Effector memory CD8-positive, alpha-beta T cell (primary cell): ENCODE measurements at places on chromosomes 4 and X.

GRCh38 chrX:132965461-132965860, 7.0 kb upstream of the HS6ST2 start:
- DNase-seq = no peak

DNA sequence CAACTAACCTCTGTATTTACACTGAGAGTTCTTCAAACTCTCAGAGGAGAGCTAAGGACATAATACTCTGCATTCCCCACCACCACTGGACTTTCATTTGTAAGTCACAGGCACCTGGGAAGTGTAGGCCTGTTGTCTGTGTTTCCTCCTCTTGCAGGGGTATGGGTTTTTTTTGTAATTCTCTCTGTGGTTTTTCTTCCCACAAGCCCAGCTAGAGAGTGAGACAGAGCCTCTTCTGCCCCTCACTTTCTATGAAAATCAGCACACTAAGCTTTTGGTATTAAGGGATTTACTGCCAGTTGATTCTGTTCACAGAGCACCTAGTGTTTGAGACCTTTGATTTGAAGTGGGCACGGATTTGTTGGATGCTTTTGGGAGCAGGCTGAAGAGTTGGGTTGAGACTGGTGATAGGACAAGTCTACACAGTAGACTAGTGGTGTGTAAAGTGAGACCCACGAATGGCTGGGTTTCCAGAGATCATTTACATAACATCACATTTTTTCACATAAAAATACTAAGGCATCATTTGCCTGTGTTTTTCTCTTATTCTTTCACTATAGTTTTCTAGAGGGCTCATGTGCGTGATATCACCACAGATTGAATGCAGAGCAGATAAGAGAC, 28.9 kb upstream of the WDR17 start:
- DNase-seq = no peak

DNA sequence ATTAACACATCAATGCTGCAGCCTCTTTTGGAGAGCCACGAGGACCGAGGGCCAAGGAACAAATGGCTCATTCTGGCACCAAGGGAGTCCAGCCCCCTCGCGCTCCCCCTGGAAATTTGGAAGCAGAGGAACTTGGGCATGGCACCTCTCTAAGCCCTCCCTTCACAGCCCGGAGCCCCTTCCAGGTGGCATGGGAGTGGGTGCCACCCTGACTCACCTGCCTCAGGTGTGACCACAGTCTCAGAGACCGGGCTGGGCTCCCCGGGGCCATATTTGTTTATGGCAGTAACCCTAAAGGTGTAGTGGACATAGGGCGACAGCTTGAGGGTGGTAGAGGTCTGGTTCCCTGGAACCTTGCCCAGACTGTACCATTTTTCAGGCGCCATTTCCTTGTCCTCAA, 18.8 kb downstream of the L1CAM start:
- no peak for DNase-seq

DNA sequence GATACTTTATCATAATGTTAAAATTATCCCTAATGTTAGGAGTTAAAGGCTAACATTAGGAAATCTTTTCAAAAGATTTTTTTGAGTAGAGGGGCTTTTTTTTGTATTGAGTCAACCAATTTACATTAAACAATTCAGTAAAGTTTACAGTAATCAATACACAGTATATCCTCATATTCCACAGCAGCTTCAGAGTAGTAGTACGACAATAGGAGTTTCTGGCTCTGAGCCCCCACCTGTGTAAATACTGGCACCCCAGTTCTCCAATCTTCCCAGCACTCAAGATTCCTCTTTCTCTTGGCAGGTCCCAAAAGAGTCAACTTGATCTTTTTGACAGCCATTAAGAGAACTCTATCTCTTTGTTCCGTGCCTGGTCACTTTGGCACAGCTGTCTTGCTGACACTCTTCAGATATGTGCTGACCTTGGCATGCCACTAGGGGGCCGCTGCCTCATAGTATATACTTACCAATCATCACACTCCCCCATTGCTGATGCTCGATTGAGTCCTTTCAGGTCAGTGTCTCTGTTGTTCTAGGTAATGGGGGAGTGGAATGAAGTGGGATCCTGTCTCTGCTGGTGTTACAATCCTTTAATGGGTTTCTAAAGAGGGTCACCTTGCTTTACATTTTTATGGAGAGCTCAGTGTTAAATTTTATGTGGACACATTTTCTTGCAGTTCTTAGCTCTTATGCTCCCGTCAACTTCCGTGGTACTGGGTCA, 19.5 kb upstream of the CCNI start:
- peak; percentile 59 for DNase-seq

- no peak for DNase-seq
These were observed 5.7 kb downstream of the CBLL2 start for GRCh38 chrX:22278375-22278774.

DNA sequence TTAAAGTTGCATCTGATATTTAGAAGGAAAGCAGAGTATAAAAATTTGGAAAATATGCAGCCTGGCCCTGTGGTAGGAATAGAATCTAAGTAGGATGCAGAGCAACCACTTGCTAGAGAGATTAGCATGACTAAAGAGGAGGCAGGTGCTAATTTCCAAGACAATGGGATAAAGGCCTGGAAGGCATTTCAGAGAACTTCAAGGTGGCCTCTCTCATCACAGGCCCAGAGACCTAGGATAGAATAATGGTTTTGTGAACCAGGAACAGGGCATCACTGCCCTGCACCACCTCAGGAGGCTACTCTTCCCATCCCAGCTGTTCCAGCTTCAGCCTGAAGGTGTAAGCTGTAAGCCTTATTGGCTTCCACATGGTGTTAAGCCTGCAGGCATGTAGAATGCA, 621.7 kb upstream of the HS3ST1 start:
- DNase-seq = no peak

DNA sequence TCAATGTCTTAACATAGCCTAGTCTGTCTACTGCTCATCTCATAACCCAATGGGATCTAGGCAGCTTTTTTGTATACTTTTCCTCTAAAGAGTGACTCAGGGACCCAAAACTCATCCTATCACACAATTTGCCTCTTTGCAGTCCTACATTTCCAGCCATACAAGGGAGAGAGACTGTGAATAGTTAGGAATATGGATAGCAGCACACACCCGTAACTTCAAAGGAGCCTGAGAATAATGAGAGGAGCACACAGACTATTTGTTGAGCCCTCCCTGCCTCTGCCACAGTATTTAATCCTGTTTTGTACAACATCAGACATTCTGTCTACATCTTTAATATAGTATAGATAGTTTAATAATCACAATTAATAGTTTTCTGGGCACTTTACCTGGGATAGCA, 83.2 kb downstream of the AREG start:
- DNase-seq = no peak

- no peak for DNase-seq
These were observed 261.0 kb downstream of the PDGFC start for GRCh38 chr4:156710365-156711192.

GRCh38 chr4:59412739-59413138, 1787.4 kb upstream of the ADGRL3 start:
- DNase-seq = no peak

DNA sequence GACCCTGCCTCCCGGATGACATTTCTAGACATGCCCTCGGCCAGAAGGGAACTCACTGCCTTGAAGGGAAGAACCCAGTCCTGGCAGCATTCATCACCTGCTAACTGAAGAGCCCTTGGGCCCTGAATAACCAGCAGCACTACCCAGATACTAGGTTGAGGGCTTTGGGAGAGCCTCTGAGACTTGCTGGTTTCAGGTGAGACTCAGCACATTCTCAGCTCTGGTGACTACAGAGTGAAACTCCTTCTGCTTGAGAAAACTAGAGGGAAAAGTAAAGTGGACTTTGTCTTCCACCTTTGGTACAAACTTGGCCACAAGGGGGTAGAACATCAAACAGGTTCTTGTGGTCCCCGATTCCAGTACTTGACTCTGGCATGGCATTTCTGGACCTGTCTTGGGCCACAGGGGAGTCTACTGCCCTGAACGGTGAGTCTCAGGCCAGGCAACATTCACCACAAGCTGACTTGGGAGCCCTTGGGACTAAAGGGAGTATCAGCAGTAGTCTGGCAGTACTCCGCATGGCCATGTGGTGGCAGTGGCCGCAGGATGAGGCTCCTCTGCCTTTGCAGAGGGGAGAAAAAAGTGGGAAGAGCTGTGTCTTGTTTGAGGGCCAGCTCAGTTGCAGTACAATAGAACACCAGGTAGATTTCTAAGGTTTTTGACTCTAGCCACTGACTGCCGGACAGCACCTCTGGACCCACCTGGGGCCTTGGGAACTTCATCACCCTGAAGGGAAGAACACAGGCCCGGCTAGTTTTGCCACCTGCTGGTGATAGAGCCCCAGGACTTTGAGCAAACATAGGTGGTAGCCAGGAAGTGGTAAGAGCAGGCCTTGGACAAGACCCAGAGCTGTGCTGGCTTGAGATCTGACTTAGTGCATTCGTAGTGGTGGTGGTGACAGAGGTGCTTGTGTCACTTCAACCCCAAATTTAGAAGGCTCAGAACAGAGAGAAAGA, 414.8 kb downstream of the OPHN1 start:
- DNase-seq = no peak

DNA sequence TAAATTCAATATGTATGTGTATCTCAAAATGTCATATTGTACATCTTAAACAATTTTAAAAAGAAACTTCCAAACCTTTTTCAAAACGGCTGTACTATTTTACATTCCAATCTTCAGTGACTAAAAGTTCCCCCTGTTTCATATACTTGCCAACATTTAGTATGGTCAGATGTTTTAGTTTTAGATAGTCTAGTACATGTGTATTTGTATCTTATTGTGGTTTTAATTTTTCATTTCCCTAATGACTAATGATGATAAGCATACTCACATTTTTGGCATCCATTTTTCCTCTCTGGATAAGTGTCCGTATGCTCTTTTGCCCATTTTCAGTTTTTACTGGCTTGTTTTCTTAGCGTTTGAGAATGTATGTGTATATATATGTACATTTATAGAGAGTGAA, 212.2 kb upstream of the MAGEB18 start:
- no peak for DNase-seq

DNA sequence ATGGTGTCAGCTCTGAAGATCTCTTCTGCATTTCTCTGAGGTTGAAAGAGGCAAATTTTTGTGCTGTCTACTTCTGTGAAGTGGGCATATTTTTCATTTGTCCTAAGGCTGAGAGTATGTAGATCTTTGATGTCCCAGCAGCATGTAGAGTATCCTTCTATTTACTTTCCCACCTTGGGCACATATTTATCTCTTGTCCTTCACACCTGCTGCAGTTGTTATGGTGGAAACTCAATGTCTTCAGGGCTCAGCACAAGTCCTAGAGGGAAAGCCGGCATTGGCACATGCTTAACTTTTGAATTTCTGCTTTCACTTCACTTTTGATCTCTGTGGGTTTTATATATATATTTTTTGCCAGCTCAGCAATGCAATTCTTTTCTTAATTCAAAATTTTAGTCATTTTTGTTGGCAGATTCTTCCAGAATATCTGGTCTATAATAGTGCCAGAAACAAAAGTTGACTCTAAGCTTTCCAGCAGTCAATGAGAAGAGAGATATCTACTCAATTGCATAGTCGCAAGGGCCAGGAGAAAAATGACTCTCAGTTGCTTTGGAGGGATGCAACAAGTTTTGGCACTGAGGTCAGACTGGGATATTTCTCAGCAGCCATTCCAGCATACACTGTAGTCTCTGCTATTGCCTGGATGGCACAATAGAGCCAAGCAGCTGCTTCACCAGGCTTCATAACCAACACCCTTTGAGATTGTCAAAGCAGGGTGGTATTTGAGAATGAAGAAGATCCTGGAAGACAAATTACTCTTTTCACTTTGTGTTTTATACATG, 127.8 kb upstream of the FAT1 start:
- no peak for DNase-seq

- DNase-seq = no peak
These were observed 96.5 kb downstream of the HDAC8 start for GRCh38 chrX:72475952-72476668.

DNA sequence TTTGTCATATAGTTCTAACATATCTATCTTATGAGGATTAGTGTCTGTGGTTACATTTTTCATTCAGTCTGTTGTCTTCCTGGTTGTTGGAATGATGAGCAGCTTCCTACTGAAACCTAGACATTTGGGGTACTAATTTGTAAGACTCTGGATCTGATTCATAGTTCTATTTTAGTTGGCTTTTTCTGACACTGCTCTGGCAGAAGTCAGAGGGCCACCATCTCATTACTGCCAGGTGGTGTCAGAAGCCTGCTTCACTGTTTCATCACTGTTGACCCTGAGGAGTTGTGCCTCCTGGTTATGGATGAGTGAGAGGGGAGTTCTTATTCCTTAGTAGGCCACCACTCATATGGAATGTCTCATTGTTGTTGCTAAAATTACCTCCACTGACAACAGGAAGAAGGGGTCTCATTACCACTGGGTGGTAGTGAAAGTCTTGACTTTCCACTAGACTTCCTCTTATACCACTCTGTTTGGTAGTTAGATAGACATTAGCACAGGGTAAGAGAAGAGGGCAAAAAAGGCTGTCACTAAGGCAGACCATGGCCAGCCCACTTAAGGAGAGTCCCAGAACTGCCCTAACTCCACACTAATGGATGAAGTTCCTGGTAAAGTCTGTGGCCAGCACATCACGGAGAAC, 395.2 kb downstream of the SPOCK3 start:
- no peak for DNase-seq

- no peak for DNase-seq
These were observed 17.9 kb downstream of the ATP8A1 start for GRCh38 chr4:42638993-42639392.

GRCh38 chrX:150446995-150447394, 83.9 kb downstream of the MAMLD1 start:
- no peak for DNase-seq

- DNase-seq = no peak
These were observed 107.2 kb downstream of the PRDM5 start for GRCh38 chr4:120815361-120815760.

- no peak for DNase-seq
These were observed 17.5 kb upstream of the CORIN start for GRCh38 chr4:47855350-47855749.

- DNase-seq = peak; percentile 35
These were observed 147.7 kb downstream of the SH3KBP1 start for GRCh38 chrX:19739683-19740082.

GRCh38 chr4:48654015-48654664, 125.9 kb downstream of the FRYL start:
- no peak for DNase-seq

- DNase-seq = no peak
These were observed 189.0 kb upstream of the TTC29 start for GRCh38 chr4:147134536-147135210.

DNA sequence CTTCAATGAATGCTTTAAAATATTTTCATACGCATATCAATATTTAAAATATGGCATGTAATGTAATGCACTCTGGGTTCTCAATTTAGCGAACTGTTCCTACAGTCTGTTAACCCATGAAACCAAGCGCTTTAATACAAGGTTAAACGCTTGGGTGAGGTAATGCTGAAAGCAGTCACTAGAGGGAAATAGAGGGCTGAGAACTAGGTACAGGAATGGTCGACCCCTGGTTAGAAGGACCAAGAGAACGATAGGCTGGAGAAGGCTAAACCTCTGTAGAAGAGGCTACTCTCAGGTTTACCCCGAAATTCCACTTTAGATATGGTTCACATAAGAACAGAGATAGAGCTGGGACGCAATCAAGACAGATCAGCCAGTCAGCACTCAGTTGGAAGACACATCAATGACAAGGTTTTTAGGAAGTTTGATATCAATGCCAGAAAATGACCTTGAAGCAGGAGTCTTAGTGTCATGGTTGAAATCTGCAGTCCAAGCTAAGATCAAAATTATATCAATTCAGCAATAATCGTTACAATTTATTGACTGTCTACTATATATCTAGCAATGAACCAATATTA, 26.9 kb downstream of the ARSJ start:
- peak; percentile 27 for DNase-seq

- no peak for DNase-seq
These were observed 236.7 kb downstream of the EVC2 start for GRCh38 chr4:5471691-5472090.
